ENCODE measurements at places on chromosomes 2 and 18. TPM values are rescaled to one million over a fixed set of nuclear protein-coding genes. Genes with fewer than 3 reads are reported as not detected.

Gene MYO5B
- polyA plus RNA-seq, result 3.1 TPM

Gene FAM237A
- 0.36 TPM for polyA plus RNA-seq

Gene SH3BP4
- 27.8 TPM for polyA plus RNA-seq

Gene OR6B2
- polyA plus RNA-seq, result not detected

Gene CEP68
- 35.3 TPM for polyA plus RNA-seq

Gene CCBE1
- polyA plus RNA-seq, result 1.8 TPM

- DNase-seq, result no peak
These were observed 44.6 kb downstream of the CNGA3 start for GRCh38 chr2:98390571-98391476.

DNA sequence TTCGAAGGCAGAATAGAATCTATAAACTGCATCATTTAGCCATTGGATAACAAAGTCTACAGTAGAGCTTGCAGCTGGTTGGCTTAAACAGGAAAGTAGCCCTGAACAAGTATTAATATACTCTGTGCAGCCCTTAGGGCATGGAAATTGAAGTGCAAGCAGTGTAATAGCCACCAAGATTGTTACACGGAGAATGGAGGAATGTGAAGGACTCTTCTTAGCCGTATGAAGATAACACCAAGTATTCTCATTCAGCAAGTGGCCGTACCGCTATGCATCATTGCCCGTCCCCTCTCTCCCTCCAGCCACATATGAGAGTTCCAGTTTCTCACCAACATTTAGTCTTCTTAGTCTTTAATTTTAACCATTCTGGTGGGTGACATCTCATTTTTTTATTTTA, 40.5 kb downstream of the ANKRD12 start:
- no peak for DNase-seq

- peak; percentile 39 for DNase-seq
These were observed 29.8 kb upstream of the TAF1B start for GRCh38 chr2:9813312-9814128.

GRCh38 chr2:27808984-27809383, 37.5 kb downstream of the MRPL33 start:
- DNase-seq, result no peak

DNA sequence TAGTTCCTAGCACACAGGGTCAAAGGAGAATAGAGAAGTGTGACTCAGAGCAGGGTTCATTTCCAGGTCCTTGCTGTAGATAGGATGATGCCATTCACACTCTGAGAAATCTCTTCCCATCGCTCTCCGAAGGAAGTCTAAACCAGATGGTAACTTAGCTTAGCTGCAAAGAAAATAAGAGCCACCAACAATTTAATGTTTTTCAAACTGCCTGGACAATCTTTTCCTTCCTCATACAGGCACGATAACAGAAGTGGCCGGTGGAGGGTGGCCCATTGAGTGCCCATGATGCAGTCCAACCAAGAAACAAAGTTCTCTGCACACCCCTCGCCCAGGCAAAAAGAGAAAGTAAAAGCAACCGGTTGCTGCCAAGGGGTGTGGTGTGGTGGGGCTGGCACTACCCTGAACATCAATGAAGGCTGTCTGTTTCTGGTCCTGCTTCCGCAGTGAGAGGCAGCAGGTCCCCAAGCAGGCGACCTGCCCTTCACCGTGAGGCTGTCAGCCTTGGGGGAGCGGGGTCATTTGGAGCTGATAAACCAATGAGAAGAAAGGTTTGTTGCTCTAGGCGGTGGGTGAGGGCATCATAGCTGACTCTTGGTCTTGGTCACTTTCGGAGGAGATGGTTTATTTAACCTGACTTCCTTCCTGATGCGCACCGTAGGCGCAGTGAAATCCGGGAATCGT, 105.6 kb upstream of the CD302 start:
- DNase-seq, result peak; percentile 15

- no peak for DNase-seq
These were observed 249.8 kb downstream of the TXNL1 start for GRCh38 chr18:56388571-56388970.

DNA sequence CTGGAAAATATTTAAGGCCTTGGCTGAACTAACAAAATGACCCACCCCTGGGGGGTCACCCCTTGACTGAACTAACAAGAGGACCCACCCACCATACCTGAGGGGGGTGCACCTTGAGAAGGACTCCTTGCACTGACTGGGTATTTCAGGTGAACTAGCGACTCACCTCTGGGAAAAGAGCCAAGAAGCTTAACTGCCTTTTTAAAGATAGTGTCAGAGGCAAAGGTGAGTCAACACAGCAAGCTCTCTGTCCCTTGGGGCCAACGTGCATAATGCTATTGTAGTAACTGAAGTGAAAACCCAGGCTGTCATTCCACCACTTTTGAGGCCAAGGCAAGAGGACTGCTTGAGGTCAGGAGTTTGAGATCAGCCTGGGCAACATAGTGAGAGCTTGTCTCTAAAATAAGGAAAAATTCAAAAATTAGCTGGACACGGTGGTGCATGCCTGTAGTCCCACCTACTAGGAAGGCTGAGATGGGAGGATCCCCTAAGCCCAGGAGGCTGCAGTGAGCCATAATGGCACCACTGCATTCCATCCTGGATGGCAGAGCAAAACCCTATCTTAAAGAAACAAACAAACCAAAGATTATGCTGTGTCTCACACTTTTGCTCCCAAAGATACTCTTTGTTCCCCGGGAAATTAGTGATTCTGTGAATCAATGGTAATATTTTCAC, 36.4 kb upstream of the ZCCHC2 start:
- no peak for DNase-seq

Data from spinal cord (tissue), 10 donors.